ENCODE measurements at places on chromosomes 2 and 18.

- no peak for DNase-seq
Observed at GRCh38 chr2:9137379-9138150, 69.0 kb upstream of the ASAP2 start.

DNA sequence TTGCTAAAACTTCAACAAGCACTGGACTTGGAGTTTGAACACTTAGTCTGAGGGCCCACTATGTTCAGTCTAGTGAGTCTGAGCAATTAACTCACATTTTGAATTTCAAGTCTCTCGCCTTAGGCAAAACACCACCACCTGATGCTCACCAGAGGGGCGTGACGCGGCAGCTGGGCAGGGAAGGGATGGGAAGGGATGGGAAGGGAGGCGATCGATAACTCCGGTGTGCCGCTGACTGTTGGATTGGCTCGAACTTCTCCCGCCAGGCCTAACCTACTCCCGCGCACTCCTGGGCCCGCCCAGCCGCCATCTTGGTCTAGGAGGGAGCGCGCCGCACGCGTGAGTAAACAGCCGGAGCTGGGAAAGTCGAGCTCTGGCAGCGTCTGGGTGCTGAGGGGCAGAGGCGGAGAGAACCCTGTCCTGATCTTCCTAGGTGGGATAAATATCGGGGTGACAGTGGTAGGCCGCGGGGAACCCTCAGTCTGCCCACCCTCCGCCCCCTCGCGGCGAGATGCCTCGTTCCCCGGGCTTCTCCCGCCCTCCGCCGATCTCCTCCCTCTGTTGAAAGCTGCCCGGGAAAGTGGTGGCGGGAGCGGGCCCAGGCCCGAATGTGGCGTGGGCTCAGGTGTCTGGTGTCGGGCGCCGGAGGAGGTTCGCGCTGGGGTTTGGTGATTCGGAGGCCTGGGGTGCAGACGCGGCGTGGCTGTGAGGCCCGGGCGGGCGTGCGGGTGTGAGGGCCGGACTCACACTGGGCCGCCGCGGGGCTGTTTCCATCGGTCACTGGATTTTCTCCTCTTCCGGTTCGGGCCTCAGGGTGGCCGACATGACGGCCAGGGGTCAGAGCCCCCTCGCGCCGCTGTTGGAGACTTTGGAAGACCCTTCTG, at the start of gene RIF1:
RIF1 (plus strand) TSS at position 302 of the 884 bp plus-strand sequence; CDS start at position 824, 522 bp downstream.
- DNase-seq, result peak; percentile 80

- no peak for DNase-seq
Observed at GRCh38 chr2:8458503-8459459, 223.1 kb upstream of the ID2 start.

DNA sequence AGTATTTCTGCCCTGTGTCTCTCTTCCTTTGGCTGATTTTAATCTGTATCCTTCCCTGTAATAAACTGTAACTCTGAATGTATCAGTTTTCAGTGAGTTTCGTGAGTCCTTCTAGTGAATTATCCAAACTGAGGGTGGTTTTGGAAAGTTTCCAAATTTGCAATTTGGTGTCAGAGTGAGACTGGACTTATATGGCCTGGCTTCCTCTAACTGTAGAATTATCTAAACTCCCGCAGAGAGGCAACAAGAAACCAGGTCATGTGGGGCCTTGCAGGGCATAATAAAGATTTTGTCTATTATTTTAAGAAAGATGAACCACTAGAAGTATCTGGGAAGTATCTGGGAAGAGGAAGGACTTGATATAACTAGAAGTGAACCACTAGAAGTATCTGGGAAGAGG, 95.3 kb upstream of the RNF152 start:
- DNase-seq, result no peak

DNA sequence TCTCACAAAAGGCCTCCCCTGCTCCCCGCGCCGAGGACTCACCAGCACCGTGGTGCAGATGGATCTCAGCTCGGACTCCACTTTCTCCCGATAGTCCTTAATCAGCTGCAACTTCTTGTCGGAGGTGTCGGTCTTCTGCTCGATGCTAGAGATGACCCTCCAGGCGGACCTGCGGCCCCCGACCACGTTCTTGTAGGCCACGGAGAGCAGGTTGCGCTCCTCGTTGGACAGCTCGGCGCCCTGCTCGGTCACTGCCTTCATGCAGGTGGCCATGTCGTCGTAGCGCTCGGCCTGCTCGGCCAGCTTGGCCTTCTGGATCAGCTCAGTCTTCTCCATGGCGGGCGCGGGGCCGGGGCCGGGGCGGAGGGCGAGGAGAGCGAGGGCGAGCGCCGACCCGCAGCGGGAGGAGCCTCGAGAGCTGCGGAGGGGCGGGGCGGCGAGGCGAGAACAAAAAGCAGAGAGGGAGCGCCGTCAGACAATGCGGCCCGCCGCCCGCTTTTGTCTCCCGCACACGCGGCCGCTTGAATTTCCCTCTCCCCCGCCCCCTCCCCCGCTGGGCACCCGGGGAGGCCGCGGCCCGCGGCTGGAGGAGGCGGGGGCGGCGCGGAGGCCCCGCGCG, 571 bp downstream of the YWHAQ start:
- DNase-seq, result peak; percentile 74

GRCh38 chr2:215178121-215178520, 39.7 kb upstream of the ABCA12 start:
- DNase-seq, result no peak

DNA sequence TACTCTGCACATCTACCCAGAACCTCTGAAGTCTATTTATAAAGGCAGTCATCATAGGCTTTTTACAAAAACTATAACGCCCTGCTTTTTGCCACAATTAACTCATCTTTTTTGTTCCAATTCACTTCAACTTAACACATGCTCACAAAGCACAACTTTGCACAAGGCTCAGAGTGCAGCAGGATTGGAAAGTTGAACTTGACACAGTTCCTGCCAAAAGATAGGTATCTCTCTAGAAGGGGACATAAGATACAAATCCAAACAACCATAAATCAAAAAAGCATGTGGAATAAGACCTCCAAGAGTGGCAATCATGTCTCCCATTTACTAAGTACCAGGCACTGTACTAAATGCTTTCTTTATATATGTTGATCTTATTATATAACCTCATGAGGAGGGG, 36.2 kb downstream of the RPL37A start:
- no peak for DNase-seq

GRCh38 chr2:236095504-236095903, 72.7 kb downstream of the GBX2 start:
- no peak for DNase-seq

Measured in activated T-cell treated with anti-CD3 and anti-CD28 coated beads, Interleukin-2, amount 50 U/mL, for 1 hour (primary cell).